Stimulated activated CD4-positive, alpha-beta T cell treated with anti-CD3 and anti-CD28 coated beads, Interleukin-1b, Interleukin-23, amount 100 ng/mL, for 48 hours (primary cell): ENCODE measurements at places on chromosomes 4 and X.

- DNase-seq = peak; percentile 96
Measured at GRCh38 chr4:6673660-6674499, 19.8 kb upstream of the S100P start.

DNA sequence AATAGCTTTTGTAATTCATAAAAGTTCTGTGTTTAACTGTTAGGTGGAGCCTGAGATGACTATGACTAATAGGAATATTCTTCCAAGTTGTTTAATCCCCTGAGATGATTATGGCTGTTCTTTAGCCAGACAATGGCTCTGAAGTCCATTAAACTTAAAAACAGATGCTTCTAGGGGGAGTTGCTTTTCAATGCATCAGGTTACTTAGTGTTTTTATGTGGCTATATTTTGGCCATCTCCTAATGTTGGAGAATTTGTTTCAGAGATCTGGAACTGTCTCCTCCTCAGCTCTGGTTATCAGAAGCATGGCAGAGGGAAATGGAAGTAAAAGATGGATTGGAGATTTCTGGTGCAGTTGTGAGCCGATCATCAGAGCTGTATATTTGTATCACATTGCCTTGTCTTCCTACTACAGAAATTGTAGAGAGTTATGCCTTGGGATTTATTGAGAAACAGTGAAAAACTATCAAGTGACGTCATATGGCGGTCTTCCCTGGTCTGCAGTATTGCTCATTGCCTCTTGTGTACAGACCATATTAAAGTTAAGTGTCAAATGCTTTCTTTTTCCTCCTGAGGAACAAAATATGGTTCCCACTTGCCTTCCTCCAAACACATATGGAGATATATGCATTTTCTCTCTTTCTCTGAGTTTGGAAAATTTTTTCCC is 29.8 kb downstream of the SGMS2 start:
- DNase-seq = no peak

- no peak for DNase-seq
Measured at GRCh38 chr4:159002950-159003349, 99.9 kb upstream of the RAPGEF2 start.

GRCh38 chr4:37890801-37891259 is at the start of gene TBC1D1:
TSS of gene TBC1D1 (plus strand) at chr4:37891084. CDS start at chr4:37902096, 11,012 bp downstream.
- peak; percentile 39 for DNase-seq

DNA sequence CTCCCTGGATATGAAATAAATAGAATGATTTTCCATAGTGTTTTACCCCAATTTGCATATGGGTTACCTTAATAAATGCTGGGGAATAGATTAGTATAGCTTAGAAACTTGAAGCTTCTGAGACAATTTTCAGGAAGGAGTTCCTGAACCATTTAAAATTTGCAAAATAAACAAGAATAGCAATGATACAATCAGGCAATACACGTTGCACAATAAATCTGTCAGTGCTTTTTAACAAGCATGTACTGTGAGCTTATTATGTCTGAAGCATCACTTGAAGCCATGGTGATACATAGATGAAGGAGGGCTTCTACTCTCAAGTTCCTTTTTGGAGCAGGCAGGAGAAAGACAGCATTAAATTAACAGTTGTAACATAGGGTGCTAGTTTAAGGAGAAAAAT is 84.2 kb upstream of the WDFY3 start:
- no peak for DNase-seq

GRCh38 chr4:90030953-90031352 is 96.2 kb upstream of the CCSER1 start:
- no peak for DNase-seq
